ENCODE measurements at places on chromosomes 12 and 14.
A peak's percentile ranks its signal among the peaks of the same experiment; 100 is the strongest.

GRCh38 chr14:103427485-103428443, 42.5 kb downstream of the MARK3 start:
- DNase-seq = peak; percentile 48

DNA sequence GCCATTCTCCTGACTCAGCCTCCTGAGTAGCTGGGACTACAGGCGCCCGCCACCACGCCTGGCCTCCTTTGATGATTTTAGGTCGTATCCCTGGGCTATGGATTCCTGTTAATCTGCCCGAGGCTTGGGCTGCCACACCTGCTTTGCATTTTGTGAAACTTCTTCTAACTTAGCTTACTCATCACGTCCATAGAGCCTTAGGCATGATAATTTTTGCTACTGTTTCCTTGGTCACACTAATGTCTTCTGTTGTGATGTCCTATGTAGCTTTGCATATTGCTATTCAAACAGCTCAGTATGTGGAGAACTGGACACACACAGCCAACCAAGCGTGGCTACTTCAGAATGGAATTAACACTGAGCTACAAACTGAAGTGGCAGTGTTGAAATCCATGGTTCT, 47.5 kb upstream of the DDX11 start:
- DNase-seq = no peak

- no peak for DNase-seq
Measured at GRCh38 chr12:18546399-18546798, 191.4 kb downstream of the PLCZ1 start.

GRCh38 chr14:106378191-106378590, 851.8 kb downstream of the TMEM121 start:
- peak; percentile 55 for DNase-seq

- DNase-seq = no peak
Measured at GRCh38 chr12:123807670-123808069, 45.6 kb downstream of the DNAH10 start.

Measured in activated CD4-positive, alpha-beta T cell treated with anti-CD3 and anti-CD28 coated beads, Interleukin-2, Interleukin-6, amounts not matched to agents 100 ng/mL and 50 ng/mL, durations not matched to agents 16 hours and 8 hours (primary cell).